ENCODE measurements at places on chromosomes 11 and 22. TPM values are rescaled to one million over a fixed set of nuclear protein-coding genes. Genes with fewer than 3 reads are reported as not detected.

The POU2AF3 gene
- total RNA-seq: 1.8 TPM

The NLRP14 gene
- not detected for total RNA-seq

The ELF5 gene
- total RNA-seq: not detected

The SYT13 gene
- total RNA-seq: 5.4 TPM

The SERHL2 gene
- total RNA-seq: 0.28 TPM

The OSBP2 gene
- total RNA-seq: 8.4 TPM

The CRYBB3 gene
- 0.09 TPM for total RNA-seq

The KCNJ5 gene
- 0.05 TPM for total RNA-seq

The INS gene
- total RNA-seq: not detected
